ENCODE measurements at places on chromosomes 6 and 20.

- DNase-seq, result no peak
Observed at GRCh38 chr6:54085541-54085940, 25.7 kb upstream of the MLIP start.

DNA sequence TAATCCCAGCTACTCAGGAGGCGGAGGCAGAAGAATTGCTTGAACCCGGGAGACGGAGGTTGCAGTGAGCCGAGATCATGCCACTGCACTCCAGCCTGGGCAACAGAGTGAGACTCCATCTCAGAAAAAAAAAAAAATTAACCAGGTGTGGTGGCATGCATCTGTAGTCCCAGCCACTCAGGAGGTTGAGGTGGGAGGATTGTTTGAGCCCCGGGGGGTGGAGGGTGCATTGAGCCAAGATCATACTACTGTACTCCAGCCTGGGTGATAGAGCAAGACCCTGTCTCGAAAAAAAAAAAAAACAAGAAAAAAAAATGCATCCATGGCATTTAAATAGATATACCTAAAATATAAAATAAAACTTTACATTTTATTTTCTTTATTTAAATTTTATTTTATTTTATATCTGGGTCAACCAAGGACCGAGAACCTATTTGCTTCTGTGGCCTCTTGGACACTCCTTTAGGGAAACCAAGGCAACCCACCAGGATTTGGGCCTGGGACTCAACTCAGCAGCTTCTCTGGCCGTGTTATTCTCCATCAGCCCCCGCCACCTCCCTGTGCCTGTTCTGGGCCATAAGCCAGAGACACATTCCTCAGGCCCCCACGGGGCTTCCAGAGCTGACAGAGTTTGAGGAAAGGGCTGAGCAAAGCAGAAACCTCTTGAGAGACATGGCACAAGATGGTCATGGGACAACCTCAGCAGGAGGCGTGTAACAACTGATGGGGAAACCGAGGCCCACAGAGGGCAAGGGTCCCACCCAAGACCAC, 6.2 kb downstream of the SNTA1 start:
- no peak for DNase-seq

- no peak for DNase-seq
Observed at GRCh38 chr6:137487869-137488149, 6.4 kb downstream of the OLIG3 start.

GRCh38 chr20:50398821-50399554, 111.2 kb upstream of the PTPN1 start:
- DNase-seq, result no peak

- no peak for DNase-seq
Observed at GRCh38 chr6:68497927-68498326, 137.2 kb upstream of the ADGRB3 start.

- DNase-seq, result no peak
Observed at GRCh38 chr6:17974570-17975368, 12.7 kb downstream of the KIF13A start.

DNA sequence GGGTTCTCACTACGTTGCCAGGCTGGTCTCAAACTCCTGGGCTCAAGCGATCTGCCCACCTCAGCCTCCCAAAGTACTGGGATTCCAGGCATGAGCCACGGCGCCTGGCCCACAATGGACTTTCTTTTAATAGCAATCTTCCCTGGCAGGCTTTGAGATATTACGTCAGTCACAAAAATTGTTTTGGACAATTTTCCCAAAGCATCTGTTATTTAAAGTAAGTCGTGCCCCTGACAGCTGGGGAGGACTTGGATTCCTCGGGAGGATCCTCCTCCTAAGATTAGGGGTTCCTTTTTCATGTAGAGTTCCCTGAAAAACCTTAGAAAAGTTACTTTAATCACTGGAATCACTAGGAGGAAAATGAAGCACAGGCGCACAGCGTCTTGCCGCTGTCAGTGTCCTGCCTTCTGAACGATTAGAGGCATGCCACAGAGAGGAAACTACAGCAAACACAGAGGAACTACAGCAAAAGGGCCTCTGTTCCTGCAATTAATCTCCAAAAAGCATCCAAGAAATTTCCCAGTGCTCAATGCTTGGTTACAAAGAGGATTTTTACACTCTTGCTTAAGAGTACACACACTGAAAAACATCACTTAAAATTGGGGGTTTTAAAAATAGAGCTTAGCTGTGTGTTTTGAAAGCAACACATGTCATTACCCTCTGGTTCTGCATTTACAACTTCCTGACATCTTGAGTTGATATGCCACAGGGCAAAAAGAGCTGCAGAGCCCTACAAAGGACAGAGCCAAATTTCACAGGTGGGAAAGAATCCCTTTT, 4.5 kb downstream of the ACSS1 start:
- DNase-seq, result no peak
